Stomach (tissue), 19 donors: ENCODE measurements at places on chromosomes 3 and 15. TPM values are rescaled to one million over a fixed set of nuclear protein-coding genes. Genes with fewer than 3 reads are reported as not detected.
A peak's percentile ranks its signal among the peaks of the same experiment; 100 is the strongest.

GRCh38 chr3:28598165-28598564, 249.5 kb upstream of the AZI2 start:
- DNase-seq, result no peak
- no peak overlapping the region for H3K4me3 ChIP-seq
- H3K27me3 ChIP-seq, result no peaks in the 10 kb centered on the region
- H3K36me3 ChIP-seq, result no peaks in the 10 kb centered on the region

GRCh38 chr15:67305506-67305905, 50.9 kb downstream of the IQCH start:
- H3K36me3 ChIP-seq, result no peaks in the 10 kb centered on the region
- DNase-seq, result no peak

TAGLN3 gene
- total RNA-seq, result not detected

GRCh38 chr3:148078658-148079057, 619.0 kb upstream of the AGTR1 start:
- no peak overlapping the region for H3K4me3 ChIP-seq
- no peaks in the 10 kb centered on the region for H3K4me1 ChIP-seq
- no peaks in the 10 kb centered on the region for H3K27me3 ChIP-seq
- H3K27ac ChIP-seq, result no peak overlapping the region

IGSF11 gene
- 9.5 TPM for total RNA-seq

GRCh38 chr15:27235681-27236080, 264.7 kb downstream of the GABRG3 start:
- no peaks in the 10 kb centered on the region for H3K36me3 ChIP-seq
- no peaks in the 10 kb centered on the region for H3K27me3 ChIP-seq
- no peak for DNase-seq
- H3K4me3 ChIP-seq, result no peak overlapping the region

- no peak for DNase-seq
- peaks cover 34% of the 10 kb centered on the region for H3K4me1 ChIP-seq
- no peak overlapping the region for H3K27ac ChIP-seq
- no peak overlapping the region for H3K4me3 ChIP-seq
- H3K36me3 ChIP-seq, result peaks cover 32% of the 10 kb centered on the region
- H3K27me3 ChIP-seq, result no peaks in the 10 kb centered on the region
These were observed 9.6 kb downstream of the SLC6A6 start for GRCh38 chr3:14411988-14412387.

DNA sequence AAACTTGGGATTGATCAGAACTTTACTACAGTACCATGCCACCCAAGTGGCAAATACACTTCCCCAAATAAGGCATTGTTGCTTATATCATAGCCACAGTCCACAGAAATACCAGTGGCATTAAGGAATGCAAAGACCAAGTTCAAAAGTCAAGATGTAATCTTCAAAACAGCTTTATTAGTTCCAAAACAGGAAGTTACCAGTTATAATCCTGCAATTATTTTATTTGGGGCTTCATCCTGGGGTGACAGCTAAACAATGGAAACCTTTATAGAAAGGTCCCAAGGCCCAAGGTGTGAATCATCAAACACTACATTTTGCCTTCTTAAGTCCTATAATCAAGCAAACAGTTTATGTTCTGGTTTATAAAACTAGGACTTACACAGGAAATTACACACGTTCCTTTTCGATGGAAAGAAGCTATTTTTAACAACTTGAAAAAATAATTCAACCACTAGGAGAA, 30.3 kb upstream of the RNF7 start:
- H3K36me3 ChIP-seq, result no peaks in the 10 kb centered on the region
- H3K27ac ChIP-seq, result no peak overlapping the region
- no peaks in the 10 kb centered on the region for H3K27me3 ChIP-seq
- DNase-seq, result no peak

DNA sequence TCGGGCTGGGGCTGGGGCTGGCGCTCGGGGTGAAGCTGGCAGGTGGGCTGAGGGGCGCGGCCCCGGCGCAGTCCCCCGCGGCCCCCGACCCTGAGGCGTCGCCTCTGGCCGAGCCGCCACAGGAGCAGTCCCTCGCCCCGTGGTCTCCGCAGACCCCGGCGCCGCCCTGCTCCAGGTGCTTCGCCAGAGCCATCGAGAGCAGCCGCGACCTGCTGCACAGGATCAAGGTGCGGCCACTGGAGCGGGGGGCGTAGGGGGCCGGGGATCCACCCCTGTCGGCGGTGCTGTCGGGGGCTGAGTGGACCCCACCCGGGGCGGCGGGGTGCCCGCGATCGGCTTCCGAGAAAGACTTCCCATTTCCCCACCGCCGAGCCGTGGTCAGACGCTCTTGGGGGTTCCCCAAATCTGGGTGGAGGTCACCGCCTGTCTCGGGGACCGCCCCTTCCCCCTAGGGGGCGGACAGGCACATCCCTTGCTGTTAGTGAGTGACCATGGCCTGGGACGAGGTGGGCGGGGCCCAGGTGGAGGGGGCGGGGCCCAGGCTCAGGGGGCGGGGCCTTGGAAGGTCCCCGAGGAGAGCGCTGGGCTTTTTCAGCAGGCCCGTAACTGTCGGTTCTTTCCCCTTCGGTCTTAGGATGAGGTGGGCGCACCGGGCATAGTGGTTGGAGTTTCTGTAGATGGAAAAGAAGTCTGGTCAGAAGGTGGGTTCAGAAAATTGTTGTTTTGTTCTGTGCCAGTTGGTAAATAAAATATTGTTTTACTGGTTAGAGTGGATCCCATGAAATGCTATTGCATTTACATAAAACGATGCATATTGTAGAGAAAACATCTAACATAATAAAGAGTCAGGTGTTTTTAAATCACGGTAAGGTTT, 578 bp downstream of the LACTB start:
- no peaks in the 10 kb centered on the region for H3K27me3 ChIP-seq
- peaks cover 15% of the 10 kb centered on the region for H3K4me1 ChIP-seq
- H3K27ac ChIP-seq, result peak overlapping the region; percentile 92

DNA sequence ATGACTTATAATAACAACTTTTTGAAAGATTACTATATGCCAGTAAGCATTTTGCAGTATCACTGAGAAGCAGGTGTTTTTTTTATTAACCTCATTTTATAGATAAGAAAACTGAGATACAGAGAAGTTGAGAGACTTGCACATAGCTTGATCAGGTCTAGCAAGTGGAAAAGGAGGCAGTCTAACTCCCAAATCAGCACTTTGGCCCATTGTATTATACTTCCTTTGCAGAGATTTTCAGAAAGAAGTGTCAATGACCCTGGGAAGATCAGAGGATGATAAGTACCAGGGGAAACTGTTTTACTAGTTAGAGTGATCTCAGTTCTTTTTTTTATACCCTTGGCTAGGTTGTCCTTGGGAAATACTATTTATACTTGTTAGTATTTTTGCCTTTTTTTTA, 358.7 kb downstream of the SQOR start:
- H3K27ac ChIP-seq, result no peak overlapping the region
- DNase-seq, result no peak
- H3K4me3 ChIP-seq, result no peak overlapping the region
- H3K36me3 ChIP-seq, result no peaks in the 10 kb centered on the region
- H3K4me1 ChIP-seq, result no peaks in the 10 kb centered on the region
- H3K27me3 ChIP-seq, result no peaks in the 10 kb centered on the region

- no peak for DNase-seq
- no peak overlapping the region for H3K27ac ChIP-seq
- no peaks in the 10 kb centered on the region for H3K27me3 ChIP-seq
- no peak overlapping the region for H3K4me3 ChIP-seq
- no peaks in the 10 kb centered on the region for H3K36me3 ChIP-seq
These were observed 109.8 kb upstream of the TRPM1 start for GRCh38 chr15:31211353-31211752.

COX17 gene
- total RNA-seq, result 28.6 TPM

DNA sequence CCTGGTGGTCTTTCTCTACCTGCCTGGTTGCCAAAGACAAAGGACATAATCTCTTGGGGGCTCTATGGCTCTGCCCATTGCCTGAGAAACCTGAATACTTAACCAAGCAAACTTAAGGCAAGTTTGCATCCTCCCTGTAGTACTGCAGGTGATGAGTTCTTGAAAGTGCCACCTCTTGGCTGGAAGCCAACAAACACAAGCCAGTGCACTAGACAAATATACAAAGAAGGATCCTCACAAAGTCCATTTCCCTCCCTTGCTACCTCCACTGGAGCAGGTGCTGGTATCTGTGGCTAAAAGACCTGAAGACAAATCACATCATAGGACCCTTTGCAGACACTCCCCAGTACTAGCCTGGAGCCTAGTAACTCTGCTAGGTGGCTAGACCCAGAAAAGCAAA, 772.3 kb downstream of the SI start:
- no peak for DNase-seq
- no peaks in the 10 kb centered on the region for H3K36me3 ChIP-seq
- H3K27me3 ChIP-seq, result no peaks in the 10 kb centered on the region
- no peaks in the 10 kb centered on the region for H3K4me1 ChIP-seq
- H3K4me3 ChIP-seq, result no peak overlapping the region

B3GALNT1 gene
- total RNA-seq, result 12.5 TPM
